ENCODE measurements at places on chromosomes 1 and 21. TPM values are rescaled to one million over a fixed set of nuclear protein-coding genes. Genes with fewer than 3 reads are reported as not detected.

DNA sequence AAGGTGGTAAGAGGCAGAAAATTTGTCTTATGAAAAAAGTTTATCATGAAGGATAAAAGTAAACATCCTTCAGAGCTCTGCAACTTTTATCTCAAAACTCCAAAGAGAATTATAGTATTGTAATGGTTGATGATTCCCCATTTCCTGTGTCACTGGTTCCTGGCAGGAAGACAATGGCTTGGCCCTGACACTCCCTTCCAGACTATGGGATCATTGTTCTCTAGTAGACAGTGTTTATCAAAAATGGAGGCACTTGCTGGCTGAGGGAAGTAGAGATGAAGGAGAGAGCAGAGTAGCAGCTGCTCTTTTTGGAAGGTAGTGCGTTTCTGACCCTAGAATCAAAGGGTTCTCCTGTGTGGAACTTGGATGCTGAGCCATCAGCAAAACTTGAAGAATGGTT lies 145.9 kb upstream of the ATP1B1 start:
- no peak for DNase-seq

DNA sequence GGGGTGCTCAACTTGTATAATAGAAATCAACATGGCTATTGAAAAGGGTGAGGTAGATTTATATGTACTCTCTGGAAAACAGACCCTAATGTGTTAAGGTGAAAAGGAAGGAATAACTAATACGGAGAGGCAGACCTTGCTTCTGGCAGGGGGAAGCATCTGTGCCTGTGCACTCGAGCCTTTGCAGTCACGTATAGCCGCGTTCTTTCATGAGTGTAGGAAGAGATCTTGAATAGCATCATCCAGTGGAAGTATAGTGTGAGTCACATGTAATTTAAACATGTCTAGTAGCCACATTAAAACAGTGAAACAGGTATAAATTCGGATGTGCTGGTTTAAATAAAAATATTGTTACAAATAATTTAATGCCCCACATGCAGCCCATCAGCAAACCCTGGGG lies 3.0 kb downstream of the A3GALT2 start:
- DNase-seq: no peak

- DNase-seq: no peak
Observed at GRCh38 chr1:95733031-95733430, 499.0 kb downstream of the RWDD3 start.

DNA sequence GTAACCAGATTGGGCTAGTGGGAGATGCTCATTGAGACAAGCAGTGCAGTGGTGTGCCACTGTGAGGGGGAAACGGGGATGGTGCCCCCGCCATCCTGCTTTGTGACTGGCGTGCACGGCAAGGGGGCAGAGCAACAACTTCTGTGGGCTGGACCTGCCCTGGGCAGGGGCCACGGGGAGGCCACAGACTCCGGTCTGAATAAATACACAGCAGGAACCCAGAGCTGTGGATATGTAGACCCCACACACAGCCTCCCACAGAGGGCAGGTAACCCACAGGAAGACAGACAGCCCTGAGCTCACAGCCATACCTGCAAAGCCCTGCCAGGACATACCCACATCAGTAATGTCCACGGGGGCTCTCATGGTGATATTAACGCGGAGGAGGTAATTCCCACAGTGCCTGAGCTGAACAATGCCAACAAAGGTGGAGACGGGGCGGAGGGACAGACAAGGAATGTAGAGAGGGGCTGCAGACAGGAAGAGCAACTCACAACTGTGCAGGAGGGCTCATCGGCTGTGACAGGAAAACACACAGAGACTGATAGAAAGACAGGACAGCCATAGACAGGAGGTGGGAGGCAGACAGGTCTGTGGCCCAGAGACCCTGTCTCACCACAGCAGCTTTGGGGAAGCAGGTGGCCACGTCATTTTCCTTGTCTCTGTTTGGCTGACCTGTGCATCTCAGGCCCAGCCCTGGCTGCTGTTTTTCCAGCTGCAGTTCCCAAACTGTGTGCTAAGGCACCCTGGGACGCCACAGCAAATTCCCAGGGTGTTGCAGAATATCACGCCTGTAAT lies 4.9 kb upstream of the WNT3A start:
- no peak for DNase-seq

DNA sequence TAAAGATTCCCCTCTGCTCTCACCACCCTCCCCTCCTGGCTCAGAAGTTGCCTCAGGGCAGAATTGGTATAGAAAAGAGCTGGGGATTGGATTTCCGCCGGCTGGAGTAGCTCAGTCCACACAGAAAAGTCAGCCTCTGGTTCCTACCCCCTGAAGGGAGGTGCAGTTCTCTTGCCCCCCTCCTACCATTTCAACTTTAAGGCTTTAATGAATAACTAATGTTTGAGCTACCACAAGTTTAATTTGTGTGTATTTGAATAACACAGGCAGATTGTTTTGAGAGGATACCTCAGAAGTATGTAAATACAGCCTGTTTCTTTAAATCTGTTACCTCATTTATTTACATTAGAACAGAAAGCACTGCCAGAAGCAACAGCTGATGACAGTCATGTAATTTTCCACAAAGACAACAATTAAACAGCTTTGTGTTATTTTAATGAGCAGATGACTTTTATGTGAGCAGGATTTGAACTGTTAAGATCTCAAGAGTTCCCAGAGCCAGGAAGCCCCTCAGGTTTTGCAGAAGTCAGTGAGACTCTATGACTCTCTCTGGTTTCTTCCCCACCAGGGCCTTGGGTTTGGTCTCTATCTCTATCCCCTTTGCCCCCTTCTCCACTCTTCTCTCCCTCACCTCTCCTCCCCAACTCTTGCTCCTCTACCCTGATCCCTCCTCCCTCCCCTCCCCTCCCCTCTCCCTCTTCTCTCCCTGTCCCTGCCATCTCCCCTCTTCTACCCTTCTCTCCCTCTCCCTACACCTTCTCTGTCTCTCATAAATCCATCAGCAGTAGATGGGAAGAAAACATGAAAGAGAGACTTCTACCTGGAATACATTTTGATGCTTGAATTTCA lies 26.3 kb downstream of the DUSP10 start:
- no peak for DNase-seq

- no peak for DNase-seq
Observed at GRCh38 chr1:8166406-8166805, 140.3 kb upstream of the ERRFI1 start.

GRCh38 chr1:39711104-39711965 lies 20.1 kb upstream of the HPCAL4 start:
- DNase-seq: no peak

- no peak for DNase-seq
Observed at GRCh38 chr1:197675583-197676208, 99.6 kb downstream of the DENND1B start.

GRCh38 chr1:62336995-62337705 lies 17.9 kb upstream of the KANK4 start:
- no peak for DNase-seq

DNA sequence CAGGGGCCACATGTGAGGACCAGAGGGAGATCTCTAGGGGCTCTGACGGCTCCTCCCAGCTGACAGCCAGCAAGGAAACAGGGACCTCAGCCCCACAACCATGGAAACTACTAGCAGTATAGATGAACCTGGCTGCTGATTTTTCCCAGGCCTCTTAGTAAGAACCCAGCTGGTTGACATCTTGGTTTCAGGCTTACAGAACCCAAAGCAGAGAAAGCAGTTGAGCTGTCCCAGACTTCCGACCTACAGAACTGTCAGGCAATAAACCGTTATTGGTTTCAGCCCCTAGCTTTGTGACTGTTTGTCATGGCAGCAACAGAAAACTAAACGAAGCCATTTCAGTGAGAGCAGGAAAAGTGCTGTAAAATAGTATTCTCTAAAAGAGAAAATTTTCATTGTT lies 36.4 kb downstream of the ETS2 start:
- no peak for DNase-seq

GRCh38 chr1:2279817-2280216 lies 51.7 kb downstream of the SKI start:
- DNase-seq: no peak

GRCh38 chr1:107933736-107934135 lies 31.2 kb downstream of the VAV3 start:
- DNase-seq: no peak

GRCh38 chr1:234532503-234532922 lies 53.5 kb upstream of the TARBP1 start:
- no peak for DNase-seq

DNA sequence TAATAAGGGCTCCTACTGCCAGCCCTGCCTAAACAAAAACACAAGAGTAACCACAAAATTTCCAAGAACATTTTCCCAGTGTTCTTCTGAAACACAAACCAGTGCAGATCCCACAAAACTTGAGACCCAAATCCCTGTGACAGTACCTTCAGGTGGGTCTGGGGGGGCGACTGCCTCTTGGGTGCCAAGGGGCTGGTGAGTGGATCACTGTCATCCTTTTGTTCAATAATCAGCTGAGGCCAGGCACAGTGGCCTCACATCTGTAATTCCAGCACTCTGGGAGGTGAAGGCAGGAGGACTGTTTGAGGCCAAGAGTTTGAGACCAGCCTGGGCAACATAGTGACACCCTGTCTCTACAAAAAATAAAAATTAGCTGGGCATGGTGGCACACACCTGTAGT lies 87.6 kb downstream of the GLIS1 start:
- DNase-seq: no peak

COA7 gene
- 32.5 TPM for total RNA-seq

GUCA2B gene
- not detected for total RNA-seq

LINGO4 gene
- total RNA-seq: not detected

RAB13 gene
- 48.7 TPM for total RNA-seq

AUNIP gene
- total RNA-seq: 15.1 TPM

OR2T29 gene
- not detected for total RNA-seq

DYNLT5 gene
- not detected for total RNA-seq

LIN28A gene
- not detected for total RNA-seq

CYP4B1 gene
- not detected for total RNA-seq

C8B gene
- total RNA-seq: not detected

TNFSF4 gene
- total RNA-seq: 5.2 TPM

TIE1 gene
- 0.14 TPM for total RNA-seq

FAM72A gene
- 23.6 TPM for total RNA-seq

ELF3 gene
- not detected for total RNA-seq

OR10J5 gene
- total RNA-seq: not detected

ATP1A2 gene
- not detected for total RNA-seq

ADORA3 gene
- total RNA-seq: not detected

Data from activated naive CD8-positive, alpha-beta T cell treated with anti-CD3 and anti-CD28 coated beads for 36 hours (primary cell).